ENCODE measurements at places on chromosomes 12 and 14.

DNA sequence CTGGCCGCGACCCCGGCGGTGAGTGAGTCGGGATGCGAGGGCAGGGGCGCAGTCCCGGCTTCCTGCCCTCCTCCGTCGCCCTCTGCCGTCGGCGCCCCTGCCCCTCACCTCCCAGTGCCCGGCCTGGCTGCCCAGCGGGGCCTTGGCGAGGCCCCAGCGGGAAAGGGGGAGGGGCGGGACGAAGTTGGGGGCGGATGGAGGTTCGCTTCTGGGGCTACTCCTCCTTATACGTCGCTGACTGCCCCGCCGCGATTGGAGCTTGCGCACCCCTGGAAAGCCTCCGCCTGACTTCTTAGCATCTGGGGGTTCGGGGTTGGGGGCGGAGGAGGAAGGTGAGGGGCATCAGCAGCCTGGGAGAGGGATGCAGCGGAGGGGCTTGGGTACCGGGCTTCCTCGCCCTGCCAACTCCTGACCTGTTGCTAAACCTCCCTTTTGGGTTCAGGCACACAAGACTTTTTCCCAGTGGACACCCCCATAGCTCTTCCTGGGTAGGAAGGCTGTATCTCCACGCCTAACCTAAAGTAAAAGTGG lies 406 bp downstream of the TMEM263 start:
- DNase-seq: no peak

GRCh38 chr14:71116568-71117122 lies 209.4 kb downstream of the PCNX1 start:
- no peak for DNase-seq

- no peak for DNase-seq
Measured at GRCh38 chr14:105168979-105169507, 467 bp upstream of the JAG2 start.

DNA sequence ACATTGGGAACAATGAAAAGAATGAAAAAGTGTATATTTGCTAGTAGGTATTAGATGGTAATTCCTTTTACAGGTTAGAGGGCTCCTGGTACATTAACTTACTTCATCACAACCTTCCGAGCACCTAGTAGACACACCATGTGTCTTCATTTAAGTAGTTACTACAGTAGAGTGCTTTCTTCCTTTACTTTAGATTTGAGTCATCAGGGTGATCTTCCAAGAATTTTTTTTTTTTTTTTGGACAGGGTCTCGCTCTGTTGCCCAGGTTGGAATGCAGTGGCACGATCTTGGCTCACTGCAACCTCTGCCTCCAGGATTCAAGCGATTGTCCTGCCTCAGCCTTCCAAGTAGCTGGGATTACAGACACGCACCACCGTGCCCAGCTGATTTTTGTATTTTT lies 79.7 kb upstream of the TRAF3 start:
- no peak for DNase-seq

- no peak for DNase-seq
Measured at GRCh38 chr12:71303199-71303598, 136.4 kb upstream of the LGR5 start.

DNA sequence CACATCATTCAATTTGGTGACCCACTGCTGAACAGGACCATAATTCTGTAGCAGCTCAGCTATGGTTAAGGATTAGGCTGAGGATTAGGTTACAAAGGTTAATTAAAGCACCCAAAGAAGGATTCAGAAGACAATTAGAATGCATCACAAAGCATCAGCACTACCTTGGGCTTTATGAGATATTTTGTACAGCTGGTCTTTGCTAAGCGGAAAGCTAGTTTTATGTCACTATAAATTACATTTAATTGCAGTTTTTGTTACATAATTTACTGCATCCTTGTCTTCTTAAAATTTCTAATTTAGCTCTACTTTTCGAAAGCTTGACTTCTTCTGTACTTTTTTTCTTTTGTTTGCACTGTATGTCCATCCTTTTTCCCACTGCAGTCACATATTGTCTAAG lies 711.5 kb downstream of the RPS29 start:
- no peak for DNase-seq

- DNase-seq: no peak
Measured at GRCh38 chr12:57106021-57106708, 5.0 kb downstream of the STAT6 start.

DNA sequence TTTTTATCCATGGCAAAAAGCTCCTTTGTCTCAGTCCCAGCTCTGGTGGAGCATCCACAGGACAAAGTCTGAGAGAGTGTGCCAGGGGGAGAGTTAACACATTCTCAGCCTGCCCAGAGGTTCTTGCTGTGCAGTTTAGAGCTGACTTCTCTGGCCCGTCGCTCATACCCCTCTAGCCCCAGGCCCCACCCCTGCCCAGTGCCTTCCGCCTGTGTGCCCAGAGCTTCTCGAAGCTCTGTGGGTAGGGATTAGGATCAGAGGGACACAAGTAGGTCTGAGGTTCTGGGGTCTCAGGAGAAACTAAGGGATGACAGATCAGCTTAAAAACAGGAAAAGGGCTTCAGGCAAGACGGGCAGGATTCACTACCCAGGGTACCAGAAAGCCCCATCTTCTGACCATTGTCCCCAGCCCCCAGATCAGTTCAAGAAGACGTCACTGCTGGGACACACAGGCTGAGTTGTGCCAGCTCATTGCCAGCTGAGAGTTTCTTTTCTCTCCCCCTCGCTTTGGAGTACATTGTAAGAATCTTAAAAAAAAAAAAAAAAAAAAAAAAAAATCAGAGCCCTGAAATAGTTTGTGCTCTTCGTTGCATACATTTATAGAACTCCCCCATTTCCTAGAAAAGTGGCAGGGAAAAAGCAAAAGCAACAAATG lies 127.0 kb downstream of the GCH1 start:
- DNase-seq: no peak

DNA sequence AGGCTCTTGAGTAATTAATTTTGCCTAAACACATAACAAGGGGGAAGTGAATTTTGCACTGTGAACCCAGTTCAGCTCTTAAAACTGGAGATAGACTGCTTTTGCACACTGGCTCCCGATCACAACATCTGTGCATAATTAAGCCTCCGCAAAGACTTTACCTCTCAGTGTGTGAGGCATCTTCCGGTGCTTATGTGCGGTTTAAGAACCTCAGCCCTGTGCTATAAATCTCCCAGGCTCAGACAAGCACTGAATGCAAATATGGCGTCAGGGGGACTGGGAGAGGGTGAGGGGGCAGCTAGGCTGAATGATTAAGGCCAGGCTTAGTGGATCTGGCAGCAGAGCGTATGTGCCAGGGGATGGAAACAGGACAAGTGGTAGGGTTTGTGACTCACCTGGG lies 103.3 kb downstream of the ADCK1 start:
- DNase-seq: no peak
